ENCODE measurements at places on chromosomes 6 and 20. TPM values are rescaled to one million over a fixed set of nuclear protein-coding genes. Genes with fewer than 3 reads are reported as not detected.
A peak's percentile ranks its signal among the peaks of the same experiment; 100 is the strongest.

DNA sequence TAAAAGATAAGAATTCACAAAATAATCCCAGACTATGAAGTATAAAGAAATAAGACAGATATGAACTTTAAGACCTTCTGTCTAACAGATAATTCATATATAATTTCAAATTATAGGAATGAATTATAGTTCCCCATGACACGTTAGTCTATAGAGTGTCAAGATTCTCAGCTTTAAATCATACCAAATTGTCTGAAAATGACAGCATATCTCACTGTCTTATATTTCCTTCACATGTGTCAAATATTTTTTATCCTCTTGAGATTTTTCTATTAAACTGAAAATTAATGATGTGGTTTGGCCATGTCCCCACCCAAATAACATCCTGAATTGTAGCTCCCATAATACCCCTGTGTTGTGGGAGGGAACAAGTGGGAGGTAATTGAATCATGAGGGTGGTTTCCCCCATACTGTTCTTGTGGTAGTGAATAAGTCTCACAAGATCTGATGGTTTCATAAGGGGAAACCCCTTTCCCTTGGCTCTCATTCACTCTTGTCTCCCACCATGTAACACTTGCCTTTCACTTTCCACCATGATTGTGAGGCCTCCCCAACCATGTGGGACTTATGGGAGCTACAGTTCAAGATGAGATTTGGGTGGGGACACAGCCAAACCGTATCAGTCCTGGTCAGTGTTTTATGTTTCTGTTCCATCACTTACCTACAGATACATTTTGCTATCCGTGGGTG, 825.3 kb upstream of the GJE1 start:
- DNase-seq: no peak

DNA sequence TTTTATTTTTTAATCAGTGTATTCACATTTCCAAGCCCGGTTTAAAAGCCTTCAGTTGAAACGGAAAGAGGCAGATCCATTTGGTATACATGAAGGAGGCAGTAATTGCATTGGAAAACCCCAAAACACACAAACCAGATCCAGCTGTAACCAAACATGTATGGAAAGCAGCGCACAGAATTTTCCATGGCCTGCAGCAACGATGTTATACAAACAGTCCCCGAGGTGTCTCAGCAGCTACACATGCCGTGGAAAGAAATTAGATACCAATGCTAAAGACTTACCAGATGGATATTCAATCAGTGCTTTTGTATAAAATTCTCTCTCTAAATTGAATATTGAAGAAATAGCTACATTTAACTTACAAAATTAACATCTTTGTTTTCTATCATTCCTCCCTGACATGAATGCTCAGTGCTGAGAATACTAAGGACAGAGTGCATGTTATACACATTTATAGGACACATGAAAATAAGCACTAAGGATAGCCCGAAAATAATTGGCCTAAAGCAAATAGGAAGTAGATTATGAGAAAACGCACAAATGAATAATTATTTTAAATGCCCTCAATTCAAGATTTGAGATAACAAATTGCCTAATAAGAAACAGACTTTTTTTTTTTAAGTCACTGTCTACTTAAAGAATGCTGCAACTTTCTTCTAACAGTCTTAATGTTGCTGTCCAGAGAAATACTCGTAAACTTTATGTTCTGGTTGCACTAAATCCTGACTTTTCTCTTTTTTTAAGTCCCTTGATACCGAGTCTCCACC, 713.1 kb downstream of the HDGFL1 start:
- no peak for DNase-seq

GRCh38 chr6:403659-404655, 12.4 kb downstream of the IRF4 start:
- DNase-seq: no peak

DNA sequence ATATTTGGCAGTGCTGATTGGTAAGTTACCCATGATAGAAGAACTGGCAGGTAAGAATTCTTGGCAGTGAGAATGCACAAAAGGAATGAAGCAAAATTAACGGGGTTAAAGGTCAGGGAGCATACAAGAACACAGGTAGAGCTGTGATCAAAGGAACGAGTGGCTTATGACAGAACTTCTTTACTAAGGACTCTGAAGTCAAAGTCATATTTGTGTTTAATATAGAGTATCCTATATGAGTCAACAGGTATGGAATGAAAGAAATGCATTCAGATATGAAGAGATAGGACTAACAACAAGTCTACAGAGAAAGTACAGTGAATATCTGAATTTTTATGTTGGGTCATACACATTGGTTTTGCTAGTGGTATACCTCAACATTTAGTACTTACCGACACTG, 209.0 kb upstream of the CITED2 start:
- no peak for DNase-seq

GRCh38 chr6:33430991-33431879, 11.4 kb downstream of the SYNGAP1 start:
- no peak for DNase-seq

- DNase-seq: peak; percentile 40
Observed at GRCh38 chr6:52362443-52363227, 684 bp downstream of the PAQR8 start.

GRCh38 chr6:57109880-57110279, 19.9 kb downstream of the ZNF451 start:
- no peak for DNase-seq

DNA sequence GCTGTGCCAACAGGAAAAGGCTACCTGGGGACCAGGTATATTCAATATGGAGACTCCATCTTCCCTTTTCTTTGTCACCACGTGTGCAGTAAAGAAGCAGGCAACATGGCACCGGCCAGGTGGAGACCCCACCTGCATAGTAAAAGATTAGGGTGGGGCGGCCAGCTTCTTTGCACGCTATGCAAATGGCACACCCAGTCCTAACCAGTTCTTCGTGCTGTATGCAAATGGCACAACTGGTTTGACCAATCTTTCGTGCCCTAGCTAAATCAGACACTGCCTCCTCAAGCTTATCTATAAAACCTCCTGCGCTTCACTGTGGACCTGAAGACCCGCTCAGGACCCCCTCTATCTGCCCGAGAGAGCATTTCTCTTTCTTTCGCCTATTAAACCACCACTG, 88.8 kb upstream of the EZR start:
- DNase-seq: no peak

DNA sequence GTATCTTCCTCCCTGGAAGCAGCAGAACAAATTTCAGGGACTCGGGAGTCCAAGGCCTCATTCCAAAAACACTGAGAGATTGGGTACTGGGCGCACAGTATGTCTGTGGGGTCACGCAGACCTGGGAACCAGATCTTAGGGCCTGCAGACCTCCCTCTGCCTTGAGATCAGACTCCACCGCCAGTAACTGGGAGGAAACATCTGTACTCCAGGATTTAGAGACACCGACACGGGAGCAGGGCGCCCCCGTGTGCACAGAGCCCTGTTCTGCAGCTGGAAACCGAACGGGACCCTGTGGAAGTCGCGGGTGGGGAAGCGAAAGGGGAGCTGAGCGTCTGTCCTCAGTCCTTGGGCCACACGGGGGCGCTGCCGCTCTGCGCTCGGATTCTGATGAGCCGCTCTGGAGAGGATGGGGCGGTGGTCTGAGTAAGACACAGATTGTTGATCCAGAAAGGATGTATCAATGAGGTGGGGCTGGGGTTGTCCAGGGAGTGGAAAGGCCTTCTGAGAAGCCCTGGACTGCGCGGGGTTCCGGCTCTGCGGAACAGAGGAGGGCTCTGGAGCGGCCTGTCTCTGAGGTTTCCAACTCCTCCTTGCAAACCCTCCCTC, 35.7 kb upstream of the HLA-E start:
- peak; percentile 91 for DNase-seq

DNA sequence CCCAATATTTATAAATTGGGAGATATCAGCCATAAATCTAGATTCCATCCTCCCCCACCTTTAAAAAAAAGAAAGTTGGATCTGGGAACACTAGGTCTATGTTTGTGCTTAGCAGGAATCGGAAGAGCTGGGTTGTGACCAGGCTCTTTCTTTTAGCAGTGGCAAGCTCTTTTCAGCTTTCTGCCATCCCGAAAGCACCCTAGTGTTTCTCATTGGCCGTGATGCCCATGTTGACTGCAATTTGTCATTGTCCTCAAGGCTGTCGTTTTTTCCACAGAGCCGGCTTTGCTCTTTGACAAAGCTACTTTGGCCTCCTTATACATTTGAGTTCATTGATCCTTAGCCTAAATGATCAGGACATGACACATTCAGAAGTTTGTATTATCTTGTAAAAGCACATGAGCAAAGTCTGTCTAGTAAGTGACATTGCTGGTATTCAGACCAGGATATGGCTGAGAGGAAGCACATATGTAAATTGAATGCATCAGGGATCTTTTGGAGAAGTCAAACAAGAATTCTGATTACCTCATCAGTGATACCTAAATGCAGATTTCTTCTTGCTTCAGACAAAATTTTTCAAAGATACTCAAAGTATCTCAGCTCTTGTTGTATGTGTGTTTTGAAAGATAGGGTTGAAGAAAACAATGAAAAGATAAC, 50.1 kb downstream of the CARMIL1 start:
- peak; percentile 58 for DNase-seq

DNA sequence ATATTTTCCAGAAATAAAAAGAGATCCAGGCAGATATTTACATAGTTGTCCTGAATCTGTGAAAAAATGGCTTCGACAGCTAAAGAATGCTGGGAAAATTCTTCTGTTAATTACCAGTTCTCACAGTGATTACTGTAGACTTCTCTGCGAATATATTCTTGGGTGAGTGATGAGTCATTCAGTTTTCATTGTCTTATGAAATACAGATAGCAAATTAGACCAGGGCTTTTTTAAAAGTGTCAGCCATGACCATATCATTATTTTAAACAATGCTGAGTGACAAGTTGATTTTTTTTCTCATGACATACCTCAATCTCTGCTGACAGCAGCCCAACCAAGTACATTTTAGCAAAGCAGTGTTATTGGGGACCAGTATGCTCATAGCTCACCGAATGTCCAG, 32.8 kb downstream of the TSPYL4 start:
- DNase-seq: no peak

- DNase-seq: no peak
Observed at GRCh38 chr20:38135271-38135650, 29.8 kb downstream of the TGM2 start.

- DNase-seq: no peak
Observed at GRCh38 chr6:156809446-156810178, 32.4 kb downstream of the ARID1B start.

DNA sequence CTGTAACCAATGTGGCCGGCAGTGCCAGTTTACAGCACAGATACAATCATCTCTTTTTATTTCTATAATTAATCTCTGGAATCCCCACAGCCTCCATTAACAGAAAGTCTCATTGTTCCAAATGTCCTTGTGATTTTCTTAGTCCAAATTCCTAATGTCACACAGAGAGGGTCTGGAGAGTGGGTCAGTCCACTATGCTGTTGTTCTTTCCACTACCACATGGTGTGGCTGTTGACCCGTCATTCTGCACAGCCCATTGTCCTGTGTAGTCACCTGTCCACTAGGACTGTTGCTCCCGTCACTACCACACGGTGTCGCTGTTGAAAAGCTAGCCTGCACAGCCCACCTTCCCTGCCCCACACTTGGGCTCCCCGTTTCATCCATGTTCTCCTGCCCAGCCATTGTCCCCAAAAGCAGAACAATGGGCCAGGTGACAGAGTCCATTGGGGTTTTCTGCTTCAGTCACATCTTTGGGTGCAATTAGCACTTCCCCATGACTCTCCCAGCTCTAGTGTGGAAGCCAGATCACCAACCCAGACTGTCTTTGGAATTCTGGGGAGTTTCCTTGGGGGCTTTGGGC, 8.6 kb upstream of the LBP start:
- no peak for DNase-seq

DNA sequence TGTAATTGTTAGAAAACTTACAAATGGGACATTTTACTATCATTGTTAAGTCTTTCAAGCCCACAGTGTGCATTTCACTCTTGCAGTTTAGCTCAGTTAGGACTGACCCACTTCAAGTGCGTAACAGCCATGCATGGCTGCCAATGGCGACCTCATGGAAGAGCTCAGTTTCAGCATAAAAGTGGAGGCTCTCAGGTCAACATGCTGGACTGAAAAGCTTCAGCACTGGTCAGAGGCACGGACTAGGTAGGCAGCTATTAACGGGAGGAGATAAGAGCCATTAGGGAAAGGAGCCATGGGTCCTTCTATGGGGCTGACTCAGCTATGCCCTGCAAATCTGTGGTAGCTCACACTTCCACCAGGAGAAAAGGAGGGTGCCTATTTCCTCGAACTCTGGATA, 101.8 kb downstream of the TTLL2 start:
- DNase-seq: no peak

GRCh38 chr20:40397467-40397866, 291.6 kb downstream of the MAFB start:
- no peak for DNase-seq

GRCh38 chr20:18174906-18175683, 37.4 kb downstream of the KAT14 start:
- no peak for DNase-seq

DNA sequence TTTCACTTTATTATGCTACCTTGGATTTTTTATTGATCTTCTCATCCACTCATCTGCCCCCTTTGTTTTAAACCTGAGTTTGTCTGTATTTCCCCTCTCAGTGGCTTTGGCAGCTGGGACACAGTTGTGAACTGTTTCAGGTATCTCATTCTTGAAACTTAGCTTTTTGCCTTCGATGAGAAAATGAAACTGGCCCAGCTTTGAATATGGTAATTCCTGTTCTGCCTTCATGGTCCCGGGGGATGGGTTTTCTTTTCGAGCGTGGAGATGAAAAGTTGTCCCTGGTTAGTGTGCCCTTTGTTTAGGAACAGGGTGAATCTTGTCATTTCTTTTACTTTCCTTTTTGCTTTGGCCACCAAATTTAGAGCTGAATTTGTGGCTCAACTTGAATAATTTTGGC, 25.6 kb downstream of the DHX35 start:
- no peak for DNase-seq

The RFX6 gene
- polyA plus RNA-seq: 0.10 TPM

The IPCEF1 gene
- polyA plus RNA-seq: 7.0 TPM

The SLX4IP gene
- polyA plus RNA-seq: 10.5 TPM

The MAPK13 gene
- 9.8 TPM for polyA plus RNA-seq

The GINS1 gene
- polyA plus RNA-seq: 14.8 TPM

The BFSP1 gene
- 2.6 TPM for polyA plus RNA-seq

The HLA-DQA2 gene
- polyA plus RNA-seq: 0.43 TPM

All from spinal cord (tissue), 10 donors.